Stimulated activated CD8-positive, alpha-beta memory T cell treated with anti-CD3 and anti-CD28 coated beads, Interleukin-4, amount 100 ng/mL, for 24 hours (primary cell): ENCODE measurements at places on chromosomes 6 and 20.

- no peak for DNase-seq
These were observed 46.8 kb downstream of the PCNA start for GRCh38 chr20:5072756-5073659.

GRCh38 chr6:33427585-33428223, 7.8 kb downstream of the SYNGAP1 start:
- no peak for DNase-seq

- DNase-seq = no peak
These were observed 38.1 kb downstream of the B4GALT5 start for GRCh38 chr20:49675368-49676151.

- no peak for DNase-seq
These were observed 49.4 kb downstream of the IYD start for GRCh38 chr6:150417899-150418826.

GRCh38 chr6:127347178-127347577, 3.8 kb upstream of the ECHDC1 start:
- DNase-seq = no peak

GRCh38 chr6:82612475-82613039, 248.9 kb downstream of the TPBG start:
- no peak for DNase-seq

- no peak for DNase-seq
These were observed 42.9 kb downstream of the C6orf132 start for GRCh38 chr6:42099340-42100028.

DNA sequence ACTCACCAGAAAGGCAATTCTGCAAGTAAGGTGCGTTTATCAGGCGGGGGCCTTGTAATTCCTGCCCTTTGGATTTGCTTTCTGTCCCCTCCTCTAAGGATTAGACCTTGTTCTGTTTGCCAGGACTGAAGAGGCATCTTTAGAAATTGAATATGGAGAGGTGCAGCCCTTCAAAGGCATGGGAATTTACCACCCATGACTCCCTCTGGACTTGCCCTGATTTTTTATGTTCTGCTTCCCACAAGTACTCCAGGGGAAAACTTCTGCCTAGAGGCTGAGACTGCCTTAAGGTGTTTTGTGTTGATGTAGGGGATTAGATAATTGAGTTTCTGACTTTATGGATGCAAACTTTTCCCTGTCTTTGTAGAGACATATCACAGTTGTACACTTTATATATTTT, 30.2 kb downstream of the SYTL3 start:
- DNase-seq = no peak
